ENCODE measurements at places on chromosomes 12 and 14.

DNA sequence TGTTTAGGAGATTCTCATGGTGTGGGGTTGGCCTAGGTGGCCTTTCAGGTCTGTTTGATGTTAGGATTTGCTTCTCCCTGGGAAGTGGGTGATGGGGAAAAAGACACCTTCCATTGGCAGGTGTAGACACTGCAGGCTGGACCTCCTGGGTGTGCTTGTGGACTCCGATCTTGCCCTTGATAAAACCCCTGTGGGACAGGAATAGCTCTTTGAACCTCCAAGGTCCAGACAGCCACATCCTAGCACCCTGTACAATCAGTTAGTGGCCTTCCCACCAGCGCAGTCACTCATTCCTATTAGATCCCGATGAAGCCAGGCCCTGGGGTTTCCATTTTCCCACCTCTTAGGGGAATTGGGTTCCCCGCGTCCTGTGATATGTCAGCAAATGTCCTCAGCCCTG, 28.5 kb downstream of the MEG3 start:
- no peak for DNase-seq

GRCh38 chr12:70989232-70989631, 68.7 kb upstream of the PTPRR start:
- no peak for DNase-seq

- DNase-seq = no peak
Observed at GRCh38 chr14:23382276-23382675, 5.4 kb downstream of the CMTM5 start.

- peak; percentile 58 for DNase-seq
Observed at GRCh38 chr12:131471271-131471905, 239.5 kb upstream of the SFSWAP start.

- no peak for DNase-seq
Observed at GRCh38 chr14:80428171-80428570, 216.9 kb upstream of the DIO2 start.

- DNase-seq = no peak
Observed at GRCh38 chr12:92628476-92628875, 74.3 kb upstream of the PLEKHG7 start.

- peak; percentile 56 for DNase-seq
Observed at GRCh38 chr12:105235281-105235731, 668 bp downstream of the APPL2 start.

DNA sequence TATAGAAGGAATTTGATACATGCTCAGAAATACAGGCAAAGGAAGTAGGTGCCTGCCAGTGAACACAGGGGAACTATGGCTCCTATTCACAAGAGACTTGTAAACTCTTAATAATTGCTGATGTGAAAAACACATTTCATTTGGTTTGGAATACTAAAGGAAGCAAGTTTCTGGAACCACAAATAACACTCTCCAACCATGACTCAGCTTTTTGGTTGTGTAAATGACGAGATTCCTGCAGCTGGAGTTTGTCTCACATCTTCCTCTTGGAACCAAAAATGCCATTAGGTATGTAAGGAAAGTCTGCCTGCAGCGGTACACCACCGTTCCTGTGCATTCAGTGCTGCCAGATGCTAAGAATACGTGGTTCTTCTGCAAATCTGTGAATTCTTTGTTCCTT, 4.5 kb upstream of the OR11H6 start:
- no peak for DNase-seq

GRCh38 chr12:130220706-130221100, 58.4 kb downstream of the FZD10 start:
- DNase-seq = no peak

DNA sequence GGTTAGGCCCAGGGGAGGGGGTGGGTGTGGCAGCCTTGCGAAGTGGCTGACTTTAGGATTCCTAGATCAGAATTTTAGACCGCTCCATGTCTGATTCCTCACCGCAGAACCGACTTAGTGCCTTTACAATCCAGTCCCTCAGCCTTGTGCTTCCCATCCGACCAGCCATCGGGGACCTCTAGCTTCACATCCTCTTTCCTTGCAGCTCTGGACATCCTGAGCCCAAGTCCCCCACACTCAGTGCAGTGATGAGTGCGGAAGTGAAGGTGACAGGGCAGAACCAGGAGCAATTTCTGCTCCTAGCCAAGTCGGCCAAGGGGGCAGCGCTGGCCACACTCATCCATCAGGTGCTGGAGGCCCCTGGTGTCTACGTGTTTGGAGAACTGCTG, 557 bp downstream of the COPS7A start:
- peak; percentile 65 for DNase-seq

DNA sequence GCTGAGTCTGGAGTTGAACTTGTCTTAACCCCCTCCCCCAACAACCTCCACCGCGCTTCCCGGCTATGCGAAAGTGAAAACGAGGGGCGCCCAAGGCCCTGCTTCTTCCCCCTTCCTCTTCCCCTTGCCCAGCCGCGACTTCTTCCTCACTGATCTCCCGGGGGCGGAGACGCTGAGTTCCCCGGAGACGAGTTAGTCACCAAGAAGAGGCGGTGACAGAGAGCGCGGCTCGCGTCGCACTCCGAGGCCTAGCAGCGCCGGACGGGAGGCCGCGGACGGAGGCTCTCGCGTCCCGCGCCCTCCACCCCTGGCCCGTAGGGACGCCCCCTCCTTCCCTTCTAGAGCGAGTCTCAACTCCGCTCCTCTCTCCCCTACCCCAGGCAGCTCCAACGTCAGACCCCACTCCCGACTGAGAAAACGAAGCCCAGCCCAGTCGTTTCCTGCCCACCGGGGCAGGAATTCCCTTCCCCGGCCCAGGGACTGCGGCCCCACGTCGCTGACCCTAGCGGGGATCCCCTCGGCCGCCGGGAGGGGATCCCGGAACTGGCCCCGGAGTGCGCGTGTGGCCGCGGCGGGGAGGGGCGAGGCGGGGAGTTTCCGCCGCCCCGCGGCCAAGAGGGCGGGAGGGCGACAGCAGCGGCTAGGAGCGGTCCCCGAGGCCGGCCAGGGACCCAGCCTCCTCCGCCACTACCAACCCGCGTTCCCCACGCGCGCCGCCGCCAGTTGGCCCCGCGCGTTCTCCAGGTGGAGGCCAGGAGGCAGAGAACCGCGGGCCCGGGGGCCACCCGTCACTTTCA, 1.4 kb downstream of the BAZ1A start:
- peak; percentile 91 for DNase-seq

- no peak for DNase-seq
Observed at GRCh38 chr12:75602106-75602505, 90.7 kb upstream of the KRR1 start.

DNA sequence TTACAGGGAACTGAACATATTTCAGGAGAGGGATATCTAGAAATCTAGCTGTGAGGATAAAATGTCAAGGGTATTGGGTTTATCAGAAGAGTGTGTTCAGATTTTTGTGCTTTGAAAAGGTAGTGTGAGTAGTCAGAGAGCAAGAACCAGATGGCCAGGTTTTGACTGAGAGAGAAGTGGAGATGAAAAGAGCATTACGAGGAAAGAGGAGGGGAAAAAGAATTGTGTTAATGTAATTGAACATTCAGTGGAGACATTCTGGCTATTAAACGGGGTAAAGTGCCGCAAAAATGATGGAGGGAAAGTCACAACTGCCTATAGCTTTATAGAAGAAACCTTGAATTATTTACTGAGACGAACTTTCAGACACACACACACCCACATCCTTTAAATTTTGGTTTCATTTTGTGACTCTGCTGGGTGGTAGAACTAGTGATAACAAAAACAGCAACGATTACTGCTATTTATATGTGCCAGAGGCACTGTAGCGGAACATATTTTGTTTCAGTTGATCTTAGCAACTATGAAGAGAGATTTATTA, 213.6 kb downstream of the ERC1 start:
- no peak for DNase-seq

DNA sequence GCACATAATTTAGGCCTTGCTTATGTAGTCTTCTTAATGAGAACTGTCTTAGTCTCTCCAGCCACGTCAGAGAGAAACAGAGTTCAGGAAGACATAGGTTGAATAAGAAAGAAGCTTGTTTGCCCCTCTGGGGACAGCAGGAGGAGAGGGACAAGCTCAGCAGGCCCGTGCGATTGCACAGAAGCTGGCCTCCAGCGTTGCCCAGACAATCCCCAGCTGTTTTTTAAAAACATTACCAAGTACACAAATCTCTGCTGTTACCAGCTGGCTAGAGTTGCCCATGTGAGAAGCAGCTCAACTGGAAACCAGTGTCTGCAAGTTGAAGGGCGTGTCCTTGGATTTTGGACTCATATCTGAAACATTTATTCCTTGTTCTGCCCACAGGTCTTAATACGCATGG, 232.6 kb downstream of the EFCAB11 start:
- no peak for DNase-seq

DNA sequence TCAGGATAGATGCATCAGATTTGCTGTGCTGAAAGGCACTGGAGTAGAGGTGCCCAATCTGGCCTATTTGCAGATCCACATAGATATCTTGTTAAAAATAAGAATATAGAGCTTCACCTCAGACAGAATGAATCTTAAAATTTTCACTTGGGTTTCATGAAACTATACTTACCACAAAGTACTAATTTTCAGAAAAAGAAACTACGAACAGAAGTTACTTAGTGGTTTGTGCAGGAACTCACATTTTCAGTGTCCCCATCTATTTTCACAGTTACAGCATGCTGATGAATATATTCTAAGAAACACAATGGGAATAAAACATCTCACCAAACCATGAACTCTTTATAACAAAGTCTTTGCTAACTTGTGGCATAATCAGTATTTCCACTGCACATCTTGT, 449.4 kb downstream of the RERGL start:
- DNase-seq = no peak

DNA sequence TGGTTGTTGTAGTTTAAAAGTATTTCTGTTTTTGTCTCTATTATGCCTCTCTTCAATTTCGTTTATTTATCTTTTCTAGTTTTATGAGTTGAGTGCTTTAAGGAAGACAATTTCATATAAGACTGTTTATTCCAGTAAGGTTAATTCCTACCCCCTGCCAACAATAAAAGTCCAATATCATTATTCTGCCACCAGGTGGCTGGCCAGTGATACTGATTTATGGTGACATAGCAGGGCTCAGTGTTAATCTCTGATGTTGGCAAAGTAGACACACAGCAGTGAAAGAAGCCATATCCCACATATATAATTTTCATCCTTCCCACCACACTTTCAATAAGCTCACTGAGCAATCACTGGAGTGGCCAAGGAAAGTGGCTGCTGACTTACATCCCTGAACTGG, 69.0 kb upstream of the BMP4 start:
- no peak for DNase-seq

GRCh38 chr12:118354903-118355302, 17.8 kb downstream of the TAOK3 start:
- no peak for DNase-seq

DNA sequence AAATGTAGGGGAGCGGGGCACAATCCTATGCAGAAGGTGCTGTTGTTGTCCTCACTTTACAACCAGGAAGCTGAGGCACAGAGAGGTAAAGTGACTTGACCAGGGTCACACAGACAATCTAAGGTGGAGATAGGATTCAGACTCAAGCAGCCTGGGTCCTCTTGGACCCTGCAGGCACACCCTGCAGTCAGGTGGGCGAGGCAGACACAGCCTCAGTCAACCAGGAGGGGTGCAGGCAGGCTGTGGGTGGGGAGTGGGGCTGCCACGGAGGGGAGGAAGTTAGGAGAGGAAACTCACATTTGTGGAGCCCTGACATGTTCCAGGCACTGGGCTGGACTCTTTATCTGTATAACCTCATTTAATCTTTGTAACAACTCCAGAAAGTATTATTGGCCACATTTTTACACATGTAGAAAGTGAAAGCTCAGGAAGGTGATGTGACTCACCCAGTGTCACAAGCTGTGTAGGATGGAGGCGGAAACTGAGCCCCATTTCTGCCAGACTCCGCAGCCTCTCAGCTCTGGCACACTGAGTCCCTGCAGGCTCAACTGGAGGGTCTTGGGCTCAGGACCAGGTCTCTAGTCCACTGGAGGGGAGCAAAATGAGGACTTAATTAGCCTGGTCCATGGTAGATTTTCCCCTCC, 24.9 kb upstream of the CHGA start:
- no peak for DNase-seq

GRCh38 chr12:4943067-4943937, 33.6 kb downstream of the KCNA1 start:
- DNase-seq = no peak

GRCh38 chr12:10722905-10723746, at the start of gene YBX3:
YBX3 (minus strand) TSS chr12:10723323; CDS start chr12:10723111, 212 bp downstream.
- peak; percentile 95 for DNase-seq

DNA sequence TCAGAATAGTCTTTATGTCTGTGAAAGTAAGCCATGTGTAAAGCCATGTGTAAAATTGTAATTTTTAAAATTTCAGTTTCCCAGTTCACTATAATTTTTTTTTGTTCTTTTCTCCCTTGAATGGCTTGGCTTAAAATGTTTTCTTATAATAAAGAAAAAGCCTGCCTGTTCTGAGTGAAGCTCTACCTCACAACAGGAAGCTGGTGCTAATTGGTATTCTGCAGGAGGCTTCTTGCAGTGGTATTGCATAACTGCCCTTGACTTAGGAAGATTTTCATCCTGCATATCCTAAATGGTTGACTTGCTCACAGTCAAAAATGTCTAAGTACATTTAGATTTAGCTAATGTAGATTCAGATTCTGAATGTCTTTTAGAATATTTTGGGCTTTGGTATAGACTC, 49.5 kb downstream of the ATP2A2 start:
- DNase-seq = no peak

DNA sequence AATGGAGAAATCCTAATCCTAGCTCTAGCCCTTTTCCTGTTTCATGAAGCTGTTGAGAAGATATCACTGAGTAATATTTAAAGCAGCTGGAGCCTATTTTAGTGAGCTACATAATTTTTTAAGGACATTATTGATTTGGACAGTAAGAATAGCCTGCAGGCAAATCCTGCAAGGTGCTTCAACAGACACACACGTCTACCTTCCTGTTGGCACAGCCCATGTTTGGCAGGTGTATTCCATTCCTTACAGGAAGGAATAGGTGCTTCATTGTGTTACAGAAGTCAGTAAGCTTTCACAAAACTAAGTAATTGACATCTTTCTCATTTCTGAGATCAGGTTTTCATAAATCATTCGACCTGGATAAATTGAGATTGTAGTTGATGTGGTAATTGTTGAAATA, 50.6 kb downstream of the FOXA1 start:
- no peak for DNase-seq

DNA sequence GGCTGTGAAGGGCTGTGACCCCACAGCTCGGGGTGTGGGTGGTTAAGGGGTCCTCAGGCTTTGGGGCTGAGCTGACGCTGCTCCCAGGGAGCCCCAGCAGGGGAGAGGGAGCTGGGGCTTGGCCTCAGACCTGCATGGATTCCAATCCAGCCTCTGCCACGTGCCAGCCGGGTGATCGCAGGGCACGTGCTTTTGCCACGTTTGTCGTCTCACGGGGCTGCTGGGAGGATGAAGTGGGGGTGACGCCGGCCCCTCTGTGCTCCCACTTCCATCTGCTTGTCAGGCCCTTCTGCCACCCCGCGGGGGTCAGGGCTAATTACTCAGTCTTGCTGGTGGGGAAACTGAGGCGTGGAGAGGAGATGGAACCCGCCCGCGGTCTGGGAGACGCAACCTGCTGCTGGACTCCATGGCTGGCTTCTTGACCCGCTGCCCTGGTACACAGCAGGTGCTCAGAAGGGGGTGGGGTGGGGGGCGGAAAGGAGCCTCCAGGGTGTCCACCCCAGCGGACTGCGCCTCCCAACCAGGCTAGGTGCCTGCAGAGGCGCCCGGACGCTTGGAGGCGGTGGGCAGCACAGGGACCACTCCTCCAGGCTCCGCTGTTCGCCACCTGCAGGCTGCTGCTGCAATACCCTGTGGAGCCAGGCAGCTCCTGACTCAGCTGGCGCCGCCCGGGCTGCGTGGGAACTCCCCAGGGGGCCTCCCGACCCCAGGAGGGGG, 36.4 kb upstream of the PRIMA1 start:
- peak; percentile 61 for DNase-seq

All from islet precursor cell (in vitro differentiated cells).